ENCODE measurements at places on chromosomes 1 and 21.
A peak's percentile ranks its signal among the peaks of the same experiment; 100 is the strongest.

DNA sequence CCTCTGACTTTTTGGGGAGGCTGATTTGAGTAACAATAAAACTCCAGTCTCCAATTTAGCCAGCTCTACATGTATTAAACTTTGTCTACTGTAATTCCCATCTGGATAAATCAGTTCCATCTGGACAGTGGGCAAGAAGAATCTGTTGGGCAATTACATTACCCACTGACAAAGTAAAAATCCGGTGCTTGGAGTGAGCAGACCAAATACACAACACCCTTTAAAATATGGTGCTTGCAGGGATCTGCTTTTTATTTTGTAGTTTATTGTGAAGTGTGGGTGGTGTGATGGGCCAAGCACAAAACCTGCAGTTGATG lies 8.9 kb upstream of the CD55 start:
- no peak for ATAC-seq

DNA sequence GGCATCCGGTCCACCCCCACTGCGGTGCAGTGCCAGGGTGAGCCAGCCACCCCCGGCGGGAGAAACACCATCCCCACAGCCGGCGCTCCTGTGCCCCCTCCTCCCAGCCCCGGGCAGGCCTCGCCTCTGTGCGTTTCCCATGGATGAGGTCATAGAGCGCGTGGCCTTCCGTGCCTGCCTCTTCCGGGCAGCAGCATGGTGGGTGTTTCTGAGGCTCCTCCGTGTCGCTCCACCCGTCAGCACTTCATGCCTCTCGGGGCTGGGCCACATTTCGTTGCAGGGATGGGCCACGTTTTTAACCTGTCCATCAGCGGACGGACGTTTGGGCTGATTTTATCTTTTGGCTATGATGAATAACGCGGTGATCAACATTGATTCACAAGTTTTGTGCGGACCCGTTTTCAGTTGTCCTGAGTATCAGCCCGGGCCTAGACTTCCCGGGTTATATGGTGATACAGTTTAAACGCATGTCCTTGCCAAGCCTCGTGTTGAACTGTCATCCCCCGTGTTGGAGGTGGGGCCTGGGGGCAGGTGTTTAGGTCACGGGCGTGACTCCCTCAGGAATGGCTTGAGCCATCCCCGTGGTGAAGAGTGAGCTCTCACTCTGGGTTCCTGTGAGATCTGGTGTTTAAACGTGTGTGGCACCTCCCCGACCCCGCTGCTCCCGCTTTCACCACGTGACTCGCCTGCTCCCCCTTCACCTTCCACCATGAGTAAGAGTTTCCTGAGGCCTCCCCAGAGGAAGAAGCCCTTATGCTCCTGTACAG lies 64.8 kb downstream of the SLX9 start:
- ATAC-seq: no peak

- ATAC-seq: no peak
Measured at GRCh38 chr1:214290424-214291037, 9.6 kb downstream of the SMYD2 start.

GRCh38 chr1:185477638-185478580 lies 160.9 kb upstream of the IVNS1ABP start:
- no peak for ATAC-seq

- ATAC-seq: peak; percentile 98
Measured at GRCh38 chr1:32981003-32981901, 16.6 kb upstream of the RNF19B start.

- peak; percentile 90 for ATAC-seq
Measured at GRCh38 chr1:21251773-21252471, 38.3 kb downstream of the ECE1 start.

GRCh38 chr1:7076572-7076971 lies 291.3 kb downstream of the CAMTA1 start:
- no peak for ATAC-seq

DNA sequence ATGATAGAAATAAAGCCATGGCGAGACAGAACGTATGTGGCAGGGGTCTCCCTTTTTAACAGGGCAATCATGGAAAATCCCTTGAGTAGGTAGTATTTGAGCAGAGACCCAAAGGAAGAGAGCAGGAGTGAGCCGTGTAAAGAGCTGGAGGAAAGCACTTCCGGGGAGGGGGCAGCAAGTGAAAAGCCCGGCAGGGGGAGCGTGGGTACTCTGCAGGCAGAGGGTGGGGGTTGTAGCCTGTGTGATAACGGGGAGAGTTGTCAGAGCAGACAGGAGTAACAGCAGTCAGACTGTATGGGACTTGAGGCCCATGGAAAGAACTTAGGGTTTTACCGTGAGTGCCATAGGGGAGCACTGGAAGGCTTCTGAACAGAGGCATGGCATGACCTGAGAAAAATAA lies 51.1 kb upstream of the LDLRAP1 start:
- ATAC-seq: no peak

DNA sequence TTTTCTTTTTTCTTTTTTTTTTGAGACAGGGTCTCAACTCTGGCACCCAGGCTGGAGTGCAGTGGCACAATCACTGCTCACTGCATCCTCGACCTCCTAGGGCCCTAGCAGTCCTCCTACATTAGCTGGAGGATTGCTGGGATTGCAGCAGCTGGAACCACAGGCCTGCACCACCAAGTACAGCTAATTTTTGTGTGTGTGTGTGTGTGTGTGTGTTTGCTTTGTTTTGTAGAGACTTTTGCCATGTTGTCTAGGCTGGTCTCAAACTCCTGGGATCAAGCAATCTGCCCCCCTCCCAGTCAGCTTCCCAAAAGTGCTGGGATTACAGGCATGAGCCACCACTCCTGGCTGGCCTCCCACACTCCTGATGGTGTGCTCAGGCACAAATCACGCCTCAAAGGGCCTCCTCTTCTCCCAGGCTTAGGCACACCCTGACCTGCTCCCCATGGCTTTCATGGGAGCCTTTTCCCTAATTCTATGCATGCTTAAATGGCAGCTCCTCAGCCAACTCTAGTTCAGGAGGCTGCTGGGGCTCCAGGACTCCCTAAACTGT lies 9.4 kb downstream of the FAM229A start:
- ATAC-seq: no peak

DNA sequence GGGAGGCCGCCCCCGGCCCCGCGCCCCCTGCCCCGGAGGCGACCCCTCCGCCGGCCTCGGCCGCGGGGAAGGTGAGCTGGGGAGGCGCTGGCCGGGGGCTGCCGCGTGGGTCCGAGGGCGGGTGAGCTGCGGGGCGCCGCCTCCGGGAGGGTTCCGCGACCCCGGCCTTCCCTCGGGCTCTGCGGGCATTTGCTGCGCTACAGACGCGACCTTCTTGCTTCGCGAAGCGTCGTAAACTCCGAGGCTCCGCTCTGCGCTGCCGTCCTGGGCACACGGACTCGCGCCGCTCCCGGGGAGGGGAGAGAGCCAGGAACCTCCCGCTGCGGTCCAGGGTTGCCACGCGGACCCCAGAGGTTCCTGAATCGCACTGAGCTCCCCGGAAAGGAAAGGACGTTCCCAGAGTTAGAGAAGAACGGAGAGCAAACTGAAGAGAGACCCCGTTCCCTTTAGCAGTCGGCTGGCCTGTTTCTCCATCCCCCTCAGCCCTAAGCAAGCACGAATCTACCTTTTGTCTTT lies 345 bp downstream of the SLX9 start:
- ATAC-seq: peak; percentile 42

- no peak for ATAC-seq
Measured at GRCh38 chr1:23960291-23961020, 828 bp downstream of the PNRC2 start.

GRCh38 chr1:27136998-27137542 lies 17.9 kb downstream of the SLC9A1 start:
- peak; percentile 96 for ATAC-seq

Measured in activated CD4-positive, CD25-positive, alpha-beta regulatory T cell treated with anti-CD3 and anti-CD28 coated beads, Interleukin-2, amount 50 U/mL, for 24 hours (primary cell).